ENCODE measurements at places on chromosomes 5 and 9.

GRCh38 chr5:124634741-124635323 is 111.6 kb downstream of the ZNF608 start:
- DNase-seq, result no peak

DNA sequence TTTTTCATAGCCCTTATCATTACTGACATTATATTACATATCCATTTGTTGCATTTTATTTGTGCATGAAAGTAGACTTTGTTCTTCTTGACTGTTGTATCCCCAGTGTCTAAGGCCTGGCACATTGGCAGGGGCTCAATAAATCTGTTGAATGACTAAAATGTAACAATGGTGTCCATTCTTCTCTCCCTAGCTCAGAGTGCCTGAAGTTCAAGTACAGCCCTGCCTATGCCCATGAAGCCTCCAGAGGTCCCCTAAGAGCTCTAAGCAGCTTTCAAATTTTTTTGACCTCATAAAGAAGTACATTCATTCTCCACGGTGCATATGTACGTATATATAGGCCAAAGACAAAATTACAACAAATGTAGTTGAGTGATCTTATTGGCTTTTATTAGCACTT is 4.2 kb upstream of the BSPRY start:
- no peak for DNase-seq

DNA sequence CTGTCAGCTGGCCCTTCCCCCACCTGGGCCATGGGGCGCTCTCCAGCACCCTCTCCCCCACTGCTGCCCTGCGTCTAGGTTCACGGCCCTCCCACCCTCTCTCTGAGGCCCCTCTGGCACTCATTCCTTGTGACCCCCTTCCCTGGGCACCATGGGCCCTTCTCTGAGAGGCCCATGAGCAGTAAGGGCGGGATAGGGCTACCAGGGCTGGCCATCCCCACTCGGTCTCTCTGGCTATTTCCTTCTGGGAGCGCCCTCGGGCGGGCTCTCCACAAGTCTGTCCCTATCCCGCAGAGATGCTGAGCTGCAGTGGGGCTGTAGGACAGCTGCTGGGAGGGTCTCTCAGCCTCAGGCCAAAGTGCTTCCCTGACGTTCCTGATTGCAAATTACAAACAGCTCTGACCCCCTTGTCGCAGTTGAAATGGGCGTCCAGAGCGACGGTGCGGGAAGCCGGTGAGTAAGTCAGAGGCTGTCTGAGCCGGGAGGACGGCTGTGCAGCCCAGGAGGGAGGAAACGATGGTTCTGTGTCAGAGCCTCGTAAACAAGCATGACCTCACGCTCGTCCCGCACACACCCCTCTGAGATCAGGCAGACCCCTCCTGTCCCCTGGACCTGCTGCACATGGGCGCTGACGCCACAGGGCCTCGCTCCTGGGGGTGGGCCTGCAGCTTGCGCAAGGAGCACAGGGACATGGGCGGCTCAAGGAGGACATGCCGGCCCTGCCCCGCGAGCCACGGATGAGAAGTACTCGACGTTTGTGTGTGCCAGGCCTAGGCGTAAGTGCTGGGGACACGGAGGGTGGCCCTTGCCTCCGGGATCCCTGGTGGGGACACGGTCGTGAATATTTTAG is 36.3 kb upstream of the GFPT2 start:
- DNase-seq, result no peak

- no peak for DNase-seq
Observed at GRCh38 chr9:134026581-134026980, 1.3 kb downstream of the BRD3OS start.

- DNase-seq, result no peak
Observed at GRCh38 chr5:134989266-134989830, 21.6 kb downstream of the CATSPER3 start.

DNA sequence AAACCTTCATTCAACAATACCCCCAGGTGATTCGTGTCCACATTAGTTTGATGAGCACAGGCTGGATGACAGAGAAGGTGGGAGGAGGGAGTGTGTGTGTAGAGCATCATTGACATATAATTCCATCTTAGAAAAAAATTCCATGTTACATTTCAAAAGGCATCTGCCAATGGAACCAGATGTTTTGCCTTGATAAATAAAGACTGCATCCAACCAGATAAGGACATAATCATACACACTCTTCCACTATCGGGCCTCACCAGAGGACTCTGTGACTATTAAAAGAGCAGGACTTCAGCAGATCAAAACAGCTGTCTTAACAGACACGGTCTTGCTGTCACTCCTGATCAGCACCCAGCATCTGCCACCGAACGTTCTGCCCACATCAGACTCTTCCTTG is 96.4 kb upstream of the SPIN1 start:
- DNase-seq, result no peak

DNA sequence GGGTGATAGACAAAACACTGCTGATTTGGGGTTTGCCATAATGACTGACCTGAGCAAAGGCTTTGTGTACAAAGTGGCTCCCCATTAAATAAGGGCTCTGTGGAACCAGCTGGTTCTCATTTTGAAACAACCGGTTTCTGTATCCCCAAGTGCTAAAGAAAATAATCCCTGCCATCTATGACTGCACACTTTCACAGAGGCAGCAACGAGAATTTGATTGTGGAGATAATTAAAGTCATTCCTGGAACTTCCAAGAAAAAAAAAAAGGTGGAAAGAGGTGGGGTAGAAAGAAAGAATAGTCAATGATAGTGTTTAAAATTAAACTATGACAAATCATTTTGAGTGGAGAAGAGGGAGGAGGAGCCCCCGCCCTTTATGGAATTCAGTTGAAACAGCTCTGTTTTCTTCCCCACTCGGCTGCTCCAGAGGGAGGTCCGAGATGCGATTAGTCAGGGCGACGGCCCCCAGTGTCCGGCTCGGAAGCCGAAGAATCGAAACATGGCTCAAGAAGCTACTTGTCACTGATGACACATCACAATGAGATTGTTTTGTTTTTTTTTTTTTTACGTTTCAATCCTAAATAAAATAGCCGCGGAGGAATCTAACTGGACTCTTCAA is 38.4 kb downstream of the EBF1 start:
- no peak for DNase-seq

DNA sequence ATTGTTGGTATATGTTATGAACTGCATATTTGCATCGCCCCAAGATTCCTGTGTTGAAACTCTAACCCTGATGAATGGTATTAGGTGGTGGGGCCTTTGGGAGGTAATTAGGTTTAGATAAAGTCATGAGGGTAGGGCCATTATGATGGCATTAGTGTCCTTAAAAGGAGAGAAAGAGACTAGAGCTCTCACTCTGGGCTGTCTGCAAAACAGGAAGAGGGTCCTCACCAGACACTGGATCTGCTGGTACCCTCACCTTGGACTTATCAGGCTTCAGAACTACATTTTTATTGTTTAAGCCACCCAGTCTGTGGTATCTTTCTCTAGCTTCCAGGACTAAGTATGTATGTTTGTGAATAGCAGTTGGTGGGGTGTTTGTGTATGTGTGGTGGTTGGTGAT is 68.9 kb downstream of the MACIR start:
- no peak for DNase-seq

DNA sequence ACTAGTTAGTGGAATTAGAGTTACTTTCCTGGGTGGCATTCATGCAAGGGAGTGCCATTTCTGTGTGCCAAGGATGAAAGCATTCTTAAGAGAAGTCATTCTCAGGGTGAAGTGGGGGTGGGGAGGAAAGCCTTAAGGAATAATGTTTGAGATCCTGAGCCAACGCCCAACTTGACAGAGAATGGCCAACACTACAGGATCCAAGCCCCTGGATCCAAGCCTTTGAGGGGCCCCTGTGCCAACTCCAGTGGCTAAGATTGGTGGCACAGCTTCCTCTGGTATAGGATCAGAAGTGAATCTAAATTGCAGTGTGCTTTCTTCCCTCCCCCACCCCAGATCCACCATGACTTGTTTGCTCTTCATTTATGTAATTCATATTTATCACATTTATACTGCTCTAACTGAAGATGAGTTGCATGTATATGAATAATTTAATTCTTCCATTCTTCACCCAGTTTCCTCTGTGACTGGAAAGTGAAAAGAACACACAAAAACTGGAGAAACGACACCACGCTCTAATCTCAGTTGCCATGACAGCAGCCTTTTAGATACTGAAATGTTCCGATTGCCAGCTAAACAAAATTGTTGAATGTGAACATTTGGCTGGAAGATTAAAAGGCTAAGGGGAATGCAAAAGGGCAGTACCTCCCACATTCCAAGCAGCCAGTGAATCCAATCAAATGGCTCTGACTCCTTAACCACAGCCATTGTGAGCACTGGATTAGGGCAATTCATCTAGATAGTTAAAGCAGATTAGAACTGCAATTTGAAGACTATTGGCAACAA is 4.5 kb downstream of the ZNF608 start:
- DNase-seq, result no peak

GRCh38 chr5:118791926-118792734 is 196.2 kb downstream of the DTWD2 start:
- DNase-seq, result peak; percentile 10

DNA sequence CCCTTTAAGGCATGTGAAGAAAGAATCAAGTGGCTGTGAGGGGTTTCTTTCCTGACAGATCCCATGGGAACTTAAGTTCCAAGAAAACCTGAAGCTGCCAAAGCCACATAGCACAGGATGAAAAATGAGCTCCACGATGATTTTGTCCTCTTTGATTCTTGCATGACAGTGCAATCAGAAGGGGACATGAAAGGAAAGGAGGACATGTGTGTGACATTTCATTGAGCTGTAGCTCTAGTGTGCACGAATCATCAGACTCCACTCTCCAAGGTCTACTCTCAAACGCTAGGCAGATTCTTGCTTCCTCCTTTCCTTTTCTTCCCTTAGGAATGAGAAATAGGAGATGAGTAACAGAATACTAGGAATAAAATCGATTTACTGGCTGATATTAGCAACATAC is 142.0 kb downstream of the ZNF608 start:
- DNase-seq, result no peak

DNA sequence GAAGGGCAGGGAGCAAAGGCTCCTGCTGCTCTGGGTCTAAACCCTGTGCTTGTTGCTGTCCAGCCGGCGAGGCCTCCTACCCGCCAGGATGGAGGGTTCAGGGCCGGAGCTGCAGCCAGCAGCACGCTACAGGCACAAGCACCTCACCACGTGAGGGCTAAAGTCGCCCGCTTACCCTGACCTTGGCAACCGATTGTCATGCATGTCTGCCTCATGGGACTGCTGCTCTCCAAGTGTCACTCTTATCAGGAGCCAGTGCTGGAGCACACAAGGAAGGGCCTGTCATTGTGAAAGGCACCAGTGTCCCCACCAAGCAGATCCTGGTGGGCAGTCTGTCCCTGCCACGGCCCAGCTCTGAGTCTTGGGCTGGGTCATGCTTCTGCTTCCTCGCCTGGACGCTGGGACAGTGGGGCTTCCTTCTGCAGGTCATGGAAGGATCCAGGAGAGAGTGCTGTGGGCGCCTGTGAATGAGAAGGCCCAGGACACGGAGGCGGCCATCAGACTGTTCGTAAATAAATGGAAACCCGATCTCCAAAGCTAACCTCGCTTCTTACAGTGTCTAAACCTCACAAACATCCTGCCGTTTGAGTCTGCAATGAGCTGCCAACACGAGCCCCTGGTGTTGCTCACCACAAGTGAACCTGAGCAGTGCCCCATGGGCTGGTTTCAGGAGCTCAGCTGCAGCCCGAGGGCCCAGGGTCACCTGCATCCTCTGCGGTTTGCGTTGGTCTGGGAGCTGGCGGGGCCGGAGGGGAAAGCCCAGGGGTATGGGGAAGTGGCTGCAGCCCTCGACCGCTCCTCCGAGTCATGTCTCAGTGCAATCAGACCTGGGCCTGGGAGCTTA is 58.2 kb upstream of the RXRA start:
- no peak for DNase-seq

DNA sequence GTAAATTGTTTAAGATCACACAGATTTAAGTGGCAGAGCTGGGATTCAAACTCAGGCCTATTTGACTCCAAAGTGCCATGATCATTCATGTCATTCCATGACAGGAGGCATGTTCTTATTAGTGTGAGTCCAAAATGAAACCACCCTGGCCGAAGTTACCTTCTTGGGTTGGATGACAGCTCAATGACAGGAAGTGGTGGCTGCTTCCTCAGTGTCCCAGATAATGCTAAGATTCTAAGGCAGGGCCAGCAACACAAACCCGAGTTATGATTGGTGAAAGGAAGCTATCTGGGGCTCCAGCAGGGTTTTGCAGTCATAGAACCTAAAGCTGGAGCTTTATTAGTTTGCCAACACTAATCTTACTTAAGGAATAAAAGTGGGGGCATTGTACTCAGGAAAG is 340.4 kb downstream of the SLIT3 start:
- DNase-seq, result no peak
